ENCODE measurements at places on chromosomes 12 and 14.

GRCh38 chr12:885701-886100, 63.8 kb downstream of the RAD52 start:
- no peak for DNase-seq

GRCh38 chr12:6954316-6955107, 3.4 kb downstream of the PTPN6 start:
- no peak for DNase-seq

GRCh38 chr14:103121846-103122584, 1.2 kb upstream of the TNFAIP2 start:
- no peak for DNase-seq

- DNase-seq, result no peak
Measured at GRCh38 chr12:79688376-79689060, 2.2 kb downstream of the PAWR start.

GRCh38 chr14:57864659-57865058, 1.2 kb downstream of the SLC35F4 start:
- DNase-seq, result no peak

DNA sequence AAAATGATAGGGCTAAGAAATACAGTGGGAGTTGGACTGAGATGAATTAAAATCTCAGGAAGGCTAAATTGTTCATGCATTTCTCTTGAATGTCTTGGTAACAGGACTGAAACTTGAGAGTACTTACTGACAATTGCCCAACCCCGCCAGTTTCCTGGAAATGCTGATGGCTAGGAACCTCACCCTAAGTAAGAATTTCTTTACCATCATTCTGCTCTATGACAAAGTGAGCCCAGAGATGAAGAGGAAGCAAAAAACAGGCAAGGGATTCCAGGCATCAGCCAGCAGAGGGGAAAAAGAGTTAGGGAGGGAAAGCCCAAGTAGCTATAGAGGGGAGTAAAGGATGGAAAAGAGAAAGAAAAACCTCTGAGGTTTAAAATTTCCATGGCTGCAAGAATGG, 397.7 kb downstream of the MDGA2 start:
- DNase-seq, result no peak

DNA sequence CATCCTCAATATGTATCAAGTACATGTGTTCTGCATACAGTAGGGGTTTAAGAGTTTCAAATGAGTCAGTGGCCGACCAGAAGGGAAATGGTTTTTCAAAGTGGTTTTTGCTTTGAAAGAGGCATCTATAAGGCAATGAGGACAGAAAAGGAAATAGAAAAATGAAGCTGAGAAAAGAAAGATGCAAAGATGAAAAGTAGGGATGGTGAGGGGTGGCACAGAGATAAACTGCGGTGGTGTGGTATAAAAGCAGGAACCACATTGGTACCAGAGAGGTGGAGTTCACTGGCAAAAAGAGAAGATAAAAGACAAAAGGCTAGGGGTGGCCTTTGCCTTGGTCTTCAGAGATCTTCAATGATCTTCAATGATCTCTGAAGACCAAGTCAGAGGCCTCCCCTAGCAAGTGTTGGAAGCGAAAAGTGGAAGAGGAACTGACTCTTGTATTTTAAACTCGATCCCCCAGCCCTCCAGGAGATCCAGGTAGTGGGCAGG, 144.0 kb upstream of the KRR1 start:
- DNase-seq, result no peak

GRCh38 chr12:122963941-122964265, 2.4 kb downstream of the ABCB9 start:
- no peak for DNase-seq

DNA sequence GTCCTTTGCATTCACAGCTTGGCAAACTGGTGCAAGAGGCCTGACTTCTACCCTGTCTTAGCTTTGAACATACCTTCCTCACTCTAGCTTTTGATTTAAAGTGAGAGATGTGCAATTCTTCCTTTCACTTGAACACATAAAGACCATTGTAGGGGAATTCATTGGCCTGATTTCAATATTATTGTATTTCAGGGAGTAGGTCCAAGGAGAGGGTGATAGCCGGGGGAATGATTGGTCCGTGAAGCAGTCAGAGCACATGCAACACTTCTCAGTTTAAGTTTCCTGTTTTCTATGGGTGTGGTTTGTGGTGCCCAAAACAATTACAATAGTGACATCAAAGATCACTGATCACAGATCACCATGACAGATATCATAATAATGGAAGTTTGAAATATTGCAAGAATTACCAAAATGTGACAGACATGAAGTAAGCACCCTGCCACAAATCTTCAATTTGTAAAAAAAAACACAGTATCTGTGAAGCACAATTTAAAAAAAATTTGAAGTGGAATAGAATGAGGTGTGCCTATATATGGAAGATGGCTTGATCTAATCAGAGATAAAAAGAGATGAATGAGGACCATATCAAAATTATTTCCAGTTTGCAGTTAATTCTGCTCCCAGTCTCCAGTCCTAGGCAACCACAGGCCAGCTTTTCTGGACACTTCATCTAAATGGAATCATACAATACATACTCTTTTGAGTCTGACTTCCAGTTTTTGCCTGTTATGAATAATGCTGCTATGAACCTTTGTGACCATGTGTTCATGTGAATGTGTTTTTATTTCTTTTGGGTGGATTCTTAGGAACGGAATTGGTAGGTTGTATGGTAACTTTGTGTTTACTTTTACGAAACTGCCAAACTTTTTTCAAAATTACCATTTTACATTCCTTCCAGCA, 23.2 kb downstream of the BORCS5 start:
- no peak for DNase-seq

DNA sequence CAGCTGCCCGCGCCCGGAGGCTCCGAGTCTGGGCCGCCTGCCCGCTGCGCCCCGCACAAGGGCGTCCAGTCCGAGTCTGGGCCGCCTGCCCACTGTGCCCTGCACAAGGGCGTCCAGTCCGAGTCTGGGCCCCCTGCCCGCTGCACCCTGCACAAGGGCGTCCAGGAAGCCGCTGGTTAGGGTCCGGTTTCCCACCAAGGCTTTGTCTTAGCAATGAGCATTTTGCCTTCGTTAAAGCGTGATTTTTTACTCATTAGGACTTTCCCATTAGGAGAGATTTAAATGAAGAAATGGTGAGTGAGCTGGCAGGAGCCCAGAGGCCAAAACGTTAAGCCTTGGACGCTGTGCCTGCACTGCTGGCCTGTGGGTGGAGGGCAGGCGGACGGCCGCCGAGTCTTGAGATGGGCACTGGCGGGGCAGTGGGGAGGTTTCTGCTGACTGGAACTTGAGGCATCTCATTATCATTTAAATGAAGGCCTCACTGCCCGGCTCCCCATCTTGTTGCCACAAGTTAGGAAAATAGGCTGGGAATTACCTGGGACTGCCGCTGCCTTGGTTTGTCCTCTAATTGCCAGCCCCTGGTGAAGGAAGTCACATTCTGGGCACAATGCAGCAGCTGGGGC, 36.0 kb downstream of the FBRSL1 start:
- no peak for DNase-seq

DNA sequence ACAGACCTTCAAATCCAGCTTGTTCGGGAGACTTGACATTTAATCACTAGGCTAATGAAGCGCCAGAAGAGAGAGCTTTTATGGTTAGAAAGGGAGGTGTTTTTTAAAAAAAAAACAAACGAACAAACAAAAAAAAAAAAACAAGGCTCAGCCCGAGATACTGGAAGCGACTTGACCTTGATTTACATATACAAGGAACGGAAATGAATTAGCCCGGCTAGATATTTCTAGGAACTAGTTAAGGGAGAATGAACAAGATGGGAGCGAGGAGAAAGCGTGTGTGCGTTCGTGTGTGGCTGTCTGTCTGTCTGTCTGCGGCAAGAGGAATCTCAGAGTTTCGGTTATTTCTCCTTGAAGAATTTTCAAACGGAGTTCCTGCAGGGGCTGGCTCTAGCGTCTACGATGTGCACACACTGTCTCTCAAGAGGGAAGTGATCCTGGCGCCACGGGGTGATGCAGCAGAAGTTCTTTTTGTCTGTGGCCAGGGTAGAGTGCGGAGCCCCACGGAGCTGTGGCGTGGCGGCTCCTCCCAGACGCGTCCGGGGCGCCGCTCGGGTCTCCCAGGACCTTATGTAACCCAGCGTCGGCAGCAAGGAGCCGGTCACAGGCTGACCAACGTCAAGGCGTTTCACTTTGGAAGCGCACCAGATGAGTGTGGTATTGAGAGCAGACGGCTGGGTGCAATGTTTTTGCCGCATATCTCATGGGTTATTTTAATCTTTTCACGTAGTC, 18.8 kb downstream of the SOCS2 start:
- no peak for DNase-seq

GRCh38 chr14:83614956-83615355, 1915.0 kb upstream of the FLRT2 start:
- DNase-seq, result no peak

DNA sequence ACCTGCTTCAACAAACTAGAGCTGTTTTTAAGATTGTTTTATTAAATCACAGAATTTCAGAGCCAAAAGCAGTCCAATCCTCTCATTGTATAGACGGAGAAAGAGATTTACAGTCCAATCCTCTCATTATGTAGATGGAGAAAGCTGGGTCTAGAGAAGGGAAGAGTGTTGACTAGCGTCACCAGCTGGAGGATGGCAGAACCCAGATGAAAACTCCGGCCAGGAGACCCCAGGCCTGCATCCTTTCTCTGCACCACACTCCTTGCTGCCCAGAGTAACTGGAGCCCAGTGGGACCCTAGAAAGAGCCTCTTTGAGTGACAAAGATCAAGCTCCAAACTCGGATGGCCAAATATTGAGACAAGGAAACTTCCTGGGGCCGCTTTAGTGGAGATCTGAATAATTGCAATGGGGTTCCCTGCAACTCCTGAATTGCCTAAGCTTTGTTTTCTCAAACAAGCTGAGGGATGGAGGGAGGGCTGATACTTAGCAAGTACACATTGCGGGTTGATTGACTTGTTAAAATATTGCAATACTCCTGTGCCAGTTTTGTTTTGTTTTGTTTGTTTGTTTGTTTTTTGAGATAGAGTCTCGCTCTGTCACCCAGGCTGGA, 12.5 kb downstream of the AMDHD1 start:
- no peak for DNase-seq

DNA sequence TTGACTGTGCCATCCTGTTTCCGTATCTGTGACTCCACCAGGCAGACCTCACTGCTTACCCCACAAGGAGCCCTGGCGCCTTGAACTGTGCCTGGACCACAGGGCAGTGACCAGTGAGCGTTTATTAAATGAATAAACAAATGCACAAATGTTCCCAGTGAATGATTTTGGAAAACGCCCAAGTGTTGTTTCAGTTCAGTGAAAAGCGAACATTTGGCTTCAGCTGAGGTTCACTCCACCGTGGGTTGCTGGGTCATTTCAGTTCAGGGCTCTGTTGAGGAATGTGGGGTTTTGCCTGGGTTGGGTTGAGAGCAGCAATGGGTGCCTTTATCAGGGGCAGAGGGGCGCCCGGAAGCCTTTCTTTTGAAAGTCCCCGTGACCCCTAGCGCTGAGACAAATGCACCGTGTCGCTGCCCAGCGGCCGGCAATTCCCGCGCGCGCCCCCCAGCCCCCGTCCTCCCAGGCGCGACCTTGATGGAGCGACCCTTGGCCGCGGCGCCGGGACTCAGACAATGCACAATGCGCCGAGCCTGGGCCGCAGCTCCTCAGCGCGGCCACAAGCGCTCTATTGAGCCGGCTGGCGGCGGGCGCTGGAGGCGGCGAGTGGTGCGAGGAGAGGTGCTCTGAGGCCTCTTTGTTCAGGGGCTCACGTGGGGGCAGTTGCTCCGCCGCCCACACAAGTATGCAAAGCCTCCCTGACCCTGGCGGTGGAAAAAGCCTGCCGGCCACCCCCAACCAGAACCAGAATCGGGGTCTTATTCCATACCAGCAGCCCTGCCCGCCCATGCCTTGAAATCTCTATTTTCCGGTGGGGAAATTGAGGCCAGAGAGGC, 40.5 kb upstream of the CLMN start:
- DNase-seq, result no peak

DNA sequence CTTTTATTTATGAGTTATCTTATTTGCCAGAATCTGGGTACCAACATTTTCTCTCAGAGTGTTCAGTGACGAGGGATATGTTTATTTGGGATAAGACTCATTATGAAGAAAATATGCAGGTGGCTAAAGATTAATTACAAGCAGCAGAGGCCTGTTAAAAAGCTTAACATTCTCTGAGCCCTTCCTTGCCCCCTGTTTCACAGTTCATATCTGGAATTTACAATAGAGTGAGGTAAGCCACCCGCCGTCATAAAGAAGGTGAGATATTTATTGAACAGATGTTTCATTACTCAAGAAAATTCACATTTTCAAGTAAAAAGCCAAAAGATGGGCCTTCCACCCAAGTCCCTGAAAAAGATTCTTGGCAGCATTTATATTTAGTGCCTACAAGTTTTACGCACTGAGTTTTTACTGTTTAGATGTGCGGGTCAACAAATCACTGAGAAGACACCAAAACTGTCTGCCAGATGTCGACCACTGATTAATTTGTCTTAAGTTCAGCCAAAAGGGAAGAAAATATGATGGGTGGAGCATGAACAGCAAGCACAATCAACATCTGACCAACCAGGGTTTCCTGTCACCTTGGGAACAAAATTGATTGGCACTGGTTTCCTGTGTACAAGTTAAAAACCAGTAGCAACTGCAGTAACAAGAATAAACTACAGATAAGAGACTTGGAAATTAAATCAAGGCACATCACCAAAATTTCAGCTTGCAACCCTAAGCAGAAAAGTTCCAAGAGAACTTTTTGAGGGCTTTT, 85.5 kb upstream of the PTPRB start:
- DNase-seq, result no peak

GRCh38 chr12:112386726-112387125, 4.5 kb upstream of the HECTD4 start:
- no peak for DNase-seq

- DNase-seq, result no peak
Measured at GRCh38 chr14:102407258-102407657, 44.5 kb downstream of the TECPR2 start.

- no peak for DNase-seq
Measured at GRCh38 chr14:102754370-102755262, 22.6 kb upstream of the TRAF3 start.

DNA sequence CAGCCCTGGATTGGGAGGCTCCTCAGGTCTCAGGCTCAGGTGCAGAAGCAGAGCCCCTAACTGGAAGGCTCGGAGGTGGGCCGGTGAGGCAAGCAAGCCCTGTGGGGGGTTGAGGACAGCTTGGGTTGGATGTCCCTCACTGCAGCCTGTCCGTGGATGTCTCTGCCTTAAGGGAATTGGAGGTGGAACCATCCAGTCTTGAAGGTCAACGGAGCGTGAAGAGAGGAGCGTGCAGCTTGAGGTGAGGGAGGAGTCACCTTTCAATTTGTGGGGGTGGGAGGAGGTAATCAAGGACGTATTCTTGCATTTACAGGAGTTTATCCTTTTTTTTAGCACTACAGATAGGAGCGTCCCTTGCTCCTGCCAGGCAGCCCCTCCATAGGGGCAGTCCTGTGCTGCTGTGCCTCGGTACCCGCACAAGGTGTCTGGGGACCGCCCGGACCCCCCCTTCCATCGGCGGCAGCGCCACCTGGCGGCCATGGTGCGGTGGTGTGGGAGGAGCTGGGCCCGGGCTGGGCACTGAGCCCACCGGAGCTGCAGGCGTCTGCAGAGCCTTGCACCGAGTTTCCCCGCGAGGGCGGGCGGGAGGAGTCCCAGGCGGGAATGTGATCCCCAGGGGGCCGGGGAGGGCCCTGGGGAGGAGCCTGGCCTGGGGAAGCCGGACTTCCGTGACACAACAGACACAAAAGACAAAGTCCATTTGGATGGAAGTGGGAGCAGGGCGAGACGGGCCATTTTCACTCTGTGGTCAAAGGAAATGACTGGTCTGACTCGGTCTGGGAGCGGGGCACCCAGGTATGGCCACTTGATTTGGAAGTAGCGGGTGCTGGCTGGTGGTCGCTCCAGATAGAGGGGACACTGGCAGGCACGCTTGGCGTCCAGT, 864 bp downstream of the DNAJC22 start:
- DNase-seq, result peak; percentile 82
